ENCODE measurements at places on chromosomes 6 and 20.

DNA sequence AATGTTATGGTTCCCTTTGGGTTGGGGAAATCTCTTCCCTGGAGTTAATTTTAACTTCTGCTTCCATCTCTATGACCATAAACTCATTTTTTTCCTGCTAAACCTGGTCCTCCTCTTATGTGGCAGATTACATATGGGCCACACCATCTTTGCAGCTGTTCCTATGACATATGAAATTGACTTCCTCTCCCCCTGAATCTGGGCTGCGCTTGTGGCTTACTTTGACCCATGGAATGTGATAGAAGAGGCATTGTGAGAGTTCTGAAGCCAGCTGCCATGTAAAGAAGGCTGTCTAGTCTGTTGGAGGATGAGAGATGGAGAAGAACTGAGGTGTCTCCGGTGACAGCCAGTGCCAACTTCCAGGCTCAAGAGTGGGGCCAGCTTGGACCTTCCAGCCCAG lies 100.1 kb downstream of the CDC5L start:
- no peak for DNase-seq

DNA sequence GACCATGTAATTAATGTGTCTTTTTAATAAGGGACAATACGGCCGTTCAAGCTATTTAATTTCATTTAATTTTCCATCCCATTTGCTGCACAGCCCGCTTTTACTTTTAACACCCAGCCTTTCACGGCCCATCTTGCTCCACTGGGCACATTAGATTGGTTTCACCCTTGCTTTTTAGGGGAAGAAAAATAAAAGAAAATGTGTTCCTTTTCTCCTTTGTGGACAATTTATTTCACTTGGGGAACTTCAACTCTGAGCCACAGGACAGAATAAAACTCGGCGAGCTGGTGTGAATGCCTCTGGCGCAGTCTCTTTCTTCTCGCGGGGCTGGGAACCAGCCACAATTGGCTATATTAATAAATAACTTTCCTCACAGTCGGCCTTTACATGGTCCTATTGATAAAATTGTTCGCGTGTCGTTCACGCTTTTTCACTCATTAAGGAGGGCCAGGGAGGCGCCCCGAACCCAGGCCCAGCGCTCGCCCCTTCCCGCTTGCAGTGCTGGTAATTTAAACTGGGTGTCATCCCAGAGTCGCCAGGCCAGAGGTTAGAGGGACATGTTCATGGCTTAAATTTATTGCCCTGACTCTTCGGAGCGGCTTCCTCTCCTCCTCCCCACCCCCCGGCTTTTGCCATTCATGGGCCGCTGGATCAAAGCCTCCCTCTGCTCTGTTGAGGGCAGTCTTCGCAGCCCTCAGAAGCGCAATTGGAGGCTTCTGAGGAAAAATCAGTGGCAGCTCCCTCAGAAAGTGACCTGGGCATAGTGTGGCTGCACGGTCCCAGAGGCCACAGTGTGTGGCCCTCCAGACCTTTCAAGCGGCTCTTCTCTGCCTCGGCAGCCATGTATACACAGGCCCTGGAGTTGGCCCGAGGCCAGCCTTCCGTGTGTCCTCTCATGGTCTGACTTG lies 2.2 kb upstream of the PRDM13 start:
- no peak for DNase-seq

- DNase-seq = no peak
Observed at GRCh38 chr6:136952714-136953260, 30.7 kb downstream of the SLC35D3 start.

DNA sequence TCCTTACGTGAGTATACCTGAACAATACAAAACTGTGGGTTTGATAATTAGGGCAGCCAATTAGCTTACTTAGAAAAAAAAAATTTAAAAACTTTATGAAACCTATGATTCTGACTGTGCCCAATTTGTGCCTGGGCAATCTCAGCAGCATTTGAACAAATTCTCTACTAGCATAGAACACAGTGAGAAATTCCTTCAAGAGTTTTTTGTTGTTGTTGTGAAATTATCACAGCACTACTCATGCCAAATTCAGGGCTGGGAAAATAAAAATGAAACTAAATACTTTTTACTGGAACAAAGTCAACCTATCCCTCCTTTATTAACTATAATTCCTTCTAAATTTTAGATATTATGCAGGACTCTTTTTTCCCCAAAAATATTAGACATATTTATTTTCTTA lies 42.9 kb downstream of the POU3F2 start:
- peak; percentile 8 for DNase-seq

DNA sequence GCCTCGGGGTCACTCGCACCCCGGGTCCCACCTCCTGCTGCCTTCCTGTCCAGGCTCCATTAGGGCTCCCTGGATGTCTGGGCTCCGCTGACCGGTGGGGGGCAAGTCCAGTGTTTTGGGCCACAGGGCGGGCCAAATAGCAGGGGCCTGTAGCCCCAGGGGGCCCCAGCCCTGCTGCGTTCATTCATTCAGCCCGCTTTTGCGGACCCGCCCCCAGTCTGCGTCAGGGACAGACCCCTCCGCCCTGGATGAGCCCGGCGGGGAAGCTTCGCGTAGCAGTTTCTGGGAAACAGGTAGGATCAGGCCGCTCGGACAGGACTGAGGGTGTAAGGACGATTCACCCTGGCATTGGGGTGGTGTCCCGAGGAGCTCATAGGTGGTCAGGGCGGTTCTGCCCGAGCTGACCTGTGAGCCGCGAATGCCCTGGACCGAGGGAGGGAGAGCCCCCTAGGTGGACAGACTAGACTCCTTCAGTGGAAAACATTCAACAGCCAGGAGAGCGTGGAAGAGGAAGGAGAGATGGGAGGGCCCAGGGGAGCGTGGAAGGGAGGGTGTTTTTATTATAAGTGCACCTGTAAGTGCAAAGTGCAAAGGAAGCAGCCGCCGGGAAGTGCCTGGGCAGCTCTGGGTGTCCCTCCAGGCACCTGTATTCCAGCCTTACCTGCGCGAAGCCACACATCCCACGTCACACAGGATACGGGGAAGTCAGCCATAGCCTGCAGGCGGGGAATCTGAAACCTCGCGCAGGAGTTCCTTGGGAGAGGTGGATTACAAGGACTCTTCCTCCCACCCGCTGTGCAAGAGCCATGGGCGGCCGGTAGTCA lies 662 bp downstream of the ENTPD6 start:
- DNase-seq = peak; percentile 33

GRCh38 chr6:154473324-154473723 lies 37.2 kb downstream of the CNKSR3 start:
- no peak for DNase-seq

- no peak for DNase-seq
Observed at GRCh38 chr6:7463785-7464184, 74.2 kb downstream of the RIOK1 start.

GRCh38 chr6:79335133-79335674 lies 100.7 kb upstream of the HMGN3 start:
- no peak for DNase-seq

DNA sequence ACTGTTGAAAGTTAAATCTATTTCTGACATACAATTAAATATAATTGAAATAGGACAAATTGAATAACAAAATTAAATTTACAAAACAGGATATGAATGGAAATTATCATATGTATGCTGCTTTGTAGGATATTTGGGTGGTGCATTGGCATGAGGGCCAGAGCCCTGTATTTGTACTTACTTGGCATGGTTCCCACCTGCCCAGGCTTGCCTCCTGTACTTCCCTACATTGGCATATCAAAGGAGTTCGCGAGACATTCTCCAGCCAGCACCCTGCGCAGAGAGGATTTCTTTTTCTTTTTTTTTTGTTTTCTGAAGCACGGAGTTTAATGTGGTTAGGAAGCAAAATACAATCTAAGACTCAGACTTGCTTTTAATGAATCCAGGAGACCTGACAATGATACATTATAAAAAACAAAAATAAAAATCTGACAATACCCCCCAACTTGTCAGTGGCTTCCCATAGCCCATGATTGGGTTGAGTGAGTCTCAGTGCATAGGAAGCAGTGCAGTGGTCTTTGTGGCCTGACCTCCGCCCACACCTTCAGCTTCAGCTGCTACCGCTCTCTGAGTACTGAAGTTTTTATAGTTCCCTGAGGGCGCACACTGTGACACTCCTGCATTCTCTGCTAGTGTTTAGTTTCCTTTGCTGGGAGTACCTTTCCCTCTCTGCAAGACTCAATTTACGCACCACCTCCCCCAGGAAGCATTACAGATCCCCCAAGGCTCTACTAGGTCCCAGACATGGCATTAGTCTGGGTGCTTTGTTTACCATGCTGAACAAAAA lies 440.8 kb downstream of the UTRN start:
- no peak for DNase-seq

DNA sequence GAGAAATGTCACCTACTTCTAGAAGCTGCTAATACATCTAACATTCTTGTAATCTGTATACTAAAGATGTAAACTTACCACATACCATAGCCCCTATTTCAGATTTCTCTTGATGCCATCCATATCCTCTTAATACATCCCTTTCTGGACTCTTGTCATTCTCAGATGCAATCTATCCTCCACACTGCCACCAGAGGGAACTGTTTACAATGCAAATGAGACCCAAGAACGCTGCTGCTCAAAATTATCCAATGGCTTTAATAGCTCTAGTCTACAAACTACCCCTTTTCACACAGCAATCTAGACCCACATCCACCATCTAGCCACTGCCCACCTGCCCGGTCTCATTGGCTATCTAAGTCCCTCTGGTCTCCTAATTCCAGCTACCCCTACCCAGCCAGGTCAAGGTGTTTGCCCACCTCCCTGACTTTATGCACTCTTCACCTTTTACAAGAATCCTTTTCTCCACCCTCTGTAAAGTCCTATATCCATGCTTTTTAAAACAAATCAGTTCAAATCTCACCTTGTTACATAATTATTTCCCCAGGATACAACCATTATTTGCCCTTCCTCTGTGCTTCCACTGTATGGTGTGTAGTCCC lies 14.8 kb downstream of the FAXC start:
- no peak for DNase-seq

DNA sequence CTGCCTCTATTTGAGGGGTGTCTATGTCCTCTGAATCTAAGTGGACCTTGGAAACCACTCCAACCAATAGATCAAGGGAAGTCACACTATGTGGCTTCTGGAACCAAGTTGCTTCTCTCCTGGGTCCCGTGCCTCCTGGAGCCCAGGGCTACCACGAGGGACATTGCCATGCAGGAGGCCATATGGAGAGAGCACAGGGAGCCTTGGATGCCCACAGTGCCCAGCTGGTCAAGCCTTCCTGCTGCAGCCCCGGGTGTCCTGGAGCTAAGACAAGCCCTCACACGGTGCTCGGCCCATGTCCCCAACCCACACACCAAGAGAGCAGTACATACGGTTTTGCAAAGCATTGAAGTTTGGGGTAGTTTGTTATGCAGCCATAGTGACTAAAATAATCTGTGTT lies 231.6 kb downstream of the SYNDIG1 start:
- DNase-seq = no peak

GRCh38 chr6:109299776-109300564 lies 82.3 kb downstream of the CD164 start:
- DNase-seq = no peak

DNA sequence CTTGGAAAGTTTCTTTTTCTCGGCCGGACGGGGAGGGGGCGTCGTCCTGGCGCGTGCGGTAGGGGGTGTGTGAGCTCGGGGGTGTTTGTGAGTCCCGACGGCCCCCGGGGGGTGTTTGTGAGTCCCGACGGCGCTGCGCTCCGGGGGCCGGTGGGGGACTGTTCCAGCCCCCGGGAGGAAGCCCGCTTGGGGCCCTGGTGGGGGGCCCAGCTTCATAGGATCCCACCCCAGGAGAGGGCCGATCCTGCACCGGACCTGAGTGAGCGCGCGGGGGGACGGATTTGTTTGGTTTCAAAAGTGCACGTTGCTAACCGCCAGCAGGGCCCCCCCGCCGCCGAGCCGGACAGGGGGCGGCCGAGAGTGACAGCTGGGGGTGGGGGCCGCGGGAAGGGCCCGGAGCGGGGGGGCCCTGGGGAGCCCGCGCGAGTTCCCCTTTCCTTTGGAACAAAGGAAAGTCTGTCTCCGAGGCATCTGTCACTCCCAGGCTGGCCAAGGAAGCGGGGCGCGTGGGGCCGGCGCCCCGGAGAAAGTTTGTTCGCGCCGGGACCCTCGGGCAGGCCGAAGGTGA lies 485 bp downstream of the TGIF2 start:
- peak; percentile 58 for DNase-seq

DNA sequence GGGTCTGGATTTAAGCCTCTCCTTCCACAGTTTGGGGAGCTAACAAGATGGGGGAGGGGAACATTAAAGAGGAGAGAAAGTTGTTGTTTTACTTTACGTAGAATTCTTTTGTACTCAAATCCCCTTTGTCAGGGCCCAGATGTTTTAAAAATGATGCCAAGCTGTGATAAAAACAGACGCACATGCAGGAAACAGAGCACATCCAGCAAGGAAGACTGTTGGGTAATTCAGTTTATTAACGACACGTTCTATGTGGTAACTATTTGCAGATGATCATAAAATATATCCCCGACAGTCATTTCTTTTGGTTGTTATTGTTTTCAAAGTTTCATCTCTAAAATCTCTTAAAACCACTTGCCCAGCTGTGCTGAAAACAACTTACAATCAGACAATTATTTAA lies 307.0 kb upstream of the PRDM1 start:
- DNase-seq = no peak

GRCh38 chr6:89406141-89406540 lies 5.9 kb downstream of the RRAGD start:
- DNase-seq = no peak

DNA sequence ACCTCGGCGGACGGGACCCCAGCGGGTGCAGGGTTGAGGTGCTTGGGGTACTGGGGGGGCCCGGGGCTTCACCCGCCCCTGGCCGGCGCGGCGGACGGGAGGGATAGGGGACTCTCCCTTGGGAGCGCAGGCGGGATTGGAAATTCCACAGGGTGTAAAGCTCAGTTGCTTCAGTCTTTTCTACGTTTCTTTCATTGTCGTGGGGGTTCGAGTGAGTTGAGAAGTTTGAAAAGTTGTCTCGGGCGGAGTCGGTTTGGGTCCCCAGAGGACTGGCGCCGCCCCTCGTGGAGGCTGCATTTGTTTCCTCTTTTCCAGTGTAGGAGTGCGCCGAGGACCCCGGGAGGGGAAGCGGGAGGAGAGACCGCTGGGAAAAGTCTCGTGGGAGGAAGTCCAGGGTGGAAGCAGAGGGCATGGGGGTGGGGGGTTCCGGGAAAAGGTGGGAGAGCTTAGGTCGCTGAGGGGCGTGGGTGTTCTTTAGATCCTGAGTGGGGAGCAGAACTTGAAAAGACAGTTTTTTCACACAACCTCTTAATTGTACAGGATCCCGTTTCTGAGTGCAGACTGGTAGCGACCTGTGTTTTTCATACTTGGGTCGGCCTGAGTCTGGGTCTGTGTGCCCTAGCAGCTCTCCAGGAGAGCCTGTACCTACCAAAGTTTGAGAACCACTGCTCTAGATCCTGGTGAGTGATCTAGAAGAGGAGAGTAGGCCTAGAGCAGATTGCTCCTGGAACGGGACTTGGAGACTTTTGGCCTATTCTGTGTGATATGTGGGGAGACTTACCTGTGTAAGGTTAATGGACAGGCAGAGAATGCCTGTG lies 495 bp downstream of the FAM83B start:
- peak; percentile 25 for DNase-seq
